ENCODE measurements at places on chromosomes 6 and 20.

GRCh38 chr20:37317316-37317715 lies 27.9 kb downstream of the MANBAL start:
- no peak for DNase-seq
- H3K4me1 ChIP-seq = peaks cover 37% of the 10 kb centered on the region
- H3K27me3 ChIP-seq = no peaks in the 10 kb centered on the region
- H3K4me3 ChIP-seq = no peak overlapping the region

- no peak overlapping the region for H3K4me3 ChIP-seq
- peak overlapping the region; percentile 38 for H3K27ac ChIP-seq
- H3K4me1 ChIP-seq = peaks cover 33% of the 10 kb centered on the region
- no peaks in the 10 kb centered on the region for H3K27me3 ChIP-seq
Measured at GRCh38 chr20:16475225-16475624, 98.0 kb downstream of the KIF16B start.

DNA sequence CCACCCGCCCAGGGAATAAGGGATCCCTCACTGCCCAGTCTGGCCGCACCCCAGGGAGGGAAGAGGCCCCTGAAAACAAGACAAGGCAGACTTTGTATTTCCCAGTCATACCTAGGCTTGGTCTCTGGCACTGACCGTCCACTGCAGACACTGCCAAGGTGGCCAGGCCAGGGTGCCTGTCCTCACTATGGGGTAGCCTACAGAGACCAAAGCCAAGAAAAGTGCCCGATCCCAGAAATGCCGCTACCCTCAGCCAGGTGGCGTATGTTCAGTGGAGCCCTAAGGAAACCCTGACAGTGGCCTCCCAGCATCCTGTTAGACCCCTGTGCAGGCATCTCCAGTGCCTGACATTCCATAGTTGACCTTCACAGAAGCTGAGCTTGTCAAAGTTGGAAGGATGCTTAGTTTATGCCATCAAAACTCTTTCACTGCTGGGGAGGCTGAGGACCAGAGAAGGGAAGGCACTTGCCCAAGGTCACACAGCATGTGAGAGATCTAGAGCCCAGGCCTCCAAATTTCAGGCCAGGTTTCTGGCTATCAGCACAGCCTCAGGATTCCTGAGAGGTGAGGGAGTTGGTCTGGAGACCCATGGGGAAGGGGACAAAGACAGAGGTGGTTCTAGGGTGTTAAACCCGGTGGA lies 2.5 kb downstream of the SCRT2 start:
- no peaks in the 10 kb centered on the region for H3K36me3 ChIP-seq
- no peak overlapping the region for H3K4me3 ChIP-seq
- peaks cover 41% of the 10 kb centered on the region for H3K27me3 ChIP-seq
- no peak overlapping the region for H3K27ac ChIP-seq

DNA sequence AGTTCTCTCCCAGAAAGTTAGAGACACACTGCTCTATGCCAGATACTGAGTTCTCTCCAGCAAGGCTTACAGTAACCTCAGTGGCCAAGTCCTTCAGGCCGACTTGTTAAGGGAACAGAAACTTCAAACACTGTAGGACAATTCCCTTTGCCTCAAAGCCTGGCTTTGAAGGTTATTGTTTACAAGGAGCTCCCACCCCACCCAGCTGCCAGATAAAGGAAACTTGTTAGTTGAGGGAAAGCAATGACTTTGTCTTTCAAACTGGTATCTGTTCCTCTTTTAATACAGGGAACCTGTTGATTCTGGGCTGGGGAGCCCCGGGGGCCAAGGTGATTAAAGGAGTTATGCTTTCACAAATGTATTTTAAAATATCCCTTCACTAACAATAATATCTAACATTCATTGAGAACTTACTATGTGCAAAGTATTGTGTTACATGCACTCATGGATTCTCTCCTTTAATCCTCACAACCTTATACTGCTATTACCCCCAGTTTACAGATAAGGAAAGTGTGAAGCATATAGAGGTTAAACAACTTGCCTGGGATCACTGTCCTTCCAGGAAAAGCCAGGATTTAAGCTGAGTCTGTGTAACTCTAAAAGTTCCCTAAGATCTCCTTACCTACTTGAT lies 27.6 kb upstream of the CDKN1A start:
- no peak for DNase-seq
- H3K27ac ChIP-seq = peak overlapping the region; percentile 29
- no peaks in the 10 kb centered on the region for H3K36me3 ChIP-seq
- no peak overlapping the region for H3K4me3 ChIP-seq

GRCh38 chr6:105041880-105042279 lies 85.0 kb downstream of the LIN28B start:
- H3K4me1 ChIP-seq = no peaks in the 10 kb centered on the region
- H3K4me3 ChIP-seq = no peak overlapping the region
- no peaks in the 10 kb centered on the region for H3K36me3 ChIP-seq
- H3K27ac ChIP-seq = peak overlapping the region; percentile 64

DNA sequence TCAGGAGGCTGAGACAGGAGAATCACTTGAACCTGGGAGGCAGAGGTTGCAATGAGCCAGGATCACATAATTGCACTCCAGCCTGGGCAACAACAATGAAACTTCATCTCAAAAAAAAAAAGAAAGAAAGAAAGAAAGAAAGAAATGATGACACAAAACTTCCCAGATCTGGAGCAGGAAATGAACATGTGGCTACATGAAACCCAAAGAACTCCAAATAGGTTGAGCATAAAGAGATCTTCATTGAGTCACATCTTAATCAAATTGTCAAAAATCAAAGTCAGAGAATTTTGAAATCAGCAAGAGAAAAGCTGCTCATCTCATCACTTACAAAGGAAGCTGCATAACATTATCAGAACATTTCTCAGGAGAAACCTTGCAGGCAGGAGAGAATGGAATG lies 247.0 kb downstream of the IBTK start:
- no peaks in the 10 kb centered on the region for H3K27me3 ChIP-seq
- DNase-seq = no peak
- no peak overlapping the region for H3K4me3 ChIP-seq
- H3K36me3 ChIP-seq = no peaks in the 10 kb centered on the region
- no peaks in the 10 kb centered on the region for H3K4me1 ChIP-seq

- peaks cover 3% of the 10 kb centered on the region for H3K36me3 ChIP-seq
- peak overlapping the region; percentile 64 for H3K27ac ChIP-seq
- DNase-seq = no peak
- no peak overlapping the region for H3K4me3 ChIP-seq
Measured at GRCh38 chr20:53579266-53579580, 14.4 kb downstream of the ZNF217 start.

GRCh38 chr6:43941174-43941573 lies 171.2 kb downstream of the VEGFA start:
- H3K27ac ChIP-seq = no peak overlapping the region
- H3K4me1 ChIP-seq = peaks cover 37% of the 10 kb centered on the region
- no peak for DNase-seq
- H3K4me3 ChIP-seq = no peak overlapping the region
- no peaks in the 10 kb centered on the region for H3K36me3 ChIP-seq

DNA sequence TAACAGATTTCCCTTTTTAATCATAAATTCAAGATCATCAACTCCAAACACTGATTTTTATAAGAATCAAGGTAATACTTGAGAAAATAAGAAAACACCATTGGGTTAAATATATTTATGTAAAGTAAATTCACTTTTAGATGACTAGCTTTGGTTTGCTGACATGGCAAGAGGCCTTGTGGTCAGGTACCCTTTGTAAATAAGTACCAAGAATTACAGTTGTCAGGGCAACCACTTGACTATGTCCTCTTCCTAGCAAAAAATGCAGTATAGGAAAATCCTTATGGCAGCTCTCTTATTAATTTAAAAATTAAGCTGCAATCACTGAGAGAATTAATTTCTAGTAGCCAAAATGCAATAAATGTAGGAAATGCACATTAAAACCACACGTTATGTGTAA lies 153.8 kb downstream of the INSM1 start:
- no peak overlapping the region for H3K4me3 ChIP-seq
- DNase-seq = no peak
- no peaks in the 10 kb centered on the region for H3K36me3 ChIP-seq
- no peak overlapping the region for H3K27ac ChIP-seq
- peaks cover 4% of the 10 kb centered on the region for H3K4me1 ChIP-seq

DNA sequence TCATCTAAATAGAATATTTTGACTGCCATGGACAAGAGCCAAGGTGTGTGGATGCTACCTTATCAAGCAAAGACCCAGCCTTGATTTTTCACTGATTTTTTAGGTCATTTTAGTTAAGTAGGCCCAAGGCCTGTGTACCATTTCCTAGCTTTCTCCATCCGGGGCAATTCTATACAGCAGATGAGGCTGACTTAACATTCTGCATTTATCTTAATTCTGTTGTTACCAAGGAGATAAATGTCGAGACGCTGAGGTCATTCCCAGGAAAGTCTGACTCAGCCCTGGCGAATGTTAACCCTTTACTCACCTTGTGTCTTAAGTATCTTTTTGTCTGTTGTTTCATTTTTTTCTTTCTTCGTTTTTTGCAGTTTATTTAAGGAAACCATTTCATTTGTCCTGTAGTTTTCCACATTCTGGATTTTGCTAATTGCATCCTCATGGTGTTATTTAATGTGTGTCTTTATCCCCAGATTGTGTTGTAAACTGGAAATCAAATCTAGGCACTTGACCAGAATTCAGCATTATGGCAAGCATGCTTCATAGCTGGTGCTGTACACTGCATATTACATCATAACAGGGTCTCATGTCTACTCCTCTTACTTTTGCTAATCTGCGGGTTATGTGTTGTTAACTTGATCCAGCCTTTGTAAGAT lies 277.0 kb downstream of the CDKAL1 start:
- H3K27ac ChIP-seq = peak overlapping the region; percentile 85
- peaks cover 5% of the 10 kb centered on the region for H3K4me1 ChIP-seq
- H3K36me3 ChIP-seq = no peaks in the 10 kb centered on the region
- no peak overlapping the region for H3K4me3 ChIP-seq

GRCh38 chr6:158631678-158632537 lies 12.6 kb downstream of the DYNLT1 start:
- H3K36me3 ChIP-seq = no peaks in the 10 kb centered on the region
- peak overlapping the region; percentile 76 for H3K27ac ChIP-seq
- peak; percentile 68 for DNase-seq
- peaks cover 11% of the 10 kb centered on the region for H3K4me1 ChIP-seq
- no peak overlapping the region for H3K4me3 ChIP-seq

DNA sequence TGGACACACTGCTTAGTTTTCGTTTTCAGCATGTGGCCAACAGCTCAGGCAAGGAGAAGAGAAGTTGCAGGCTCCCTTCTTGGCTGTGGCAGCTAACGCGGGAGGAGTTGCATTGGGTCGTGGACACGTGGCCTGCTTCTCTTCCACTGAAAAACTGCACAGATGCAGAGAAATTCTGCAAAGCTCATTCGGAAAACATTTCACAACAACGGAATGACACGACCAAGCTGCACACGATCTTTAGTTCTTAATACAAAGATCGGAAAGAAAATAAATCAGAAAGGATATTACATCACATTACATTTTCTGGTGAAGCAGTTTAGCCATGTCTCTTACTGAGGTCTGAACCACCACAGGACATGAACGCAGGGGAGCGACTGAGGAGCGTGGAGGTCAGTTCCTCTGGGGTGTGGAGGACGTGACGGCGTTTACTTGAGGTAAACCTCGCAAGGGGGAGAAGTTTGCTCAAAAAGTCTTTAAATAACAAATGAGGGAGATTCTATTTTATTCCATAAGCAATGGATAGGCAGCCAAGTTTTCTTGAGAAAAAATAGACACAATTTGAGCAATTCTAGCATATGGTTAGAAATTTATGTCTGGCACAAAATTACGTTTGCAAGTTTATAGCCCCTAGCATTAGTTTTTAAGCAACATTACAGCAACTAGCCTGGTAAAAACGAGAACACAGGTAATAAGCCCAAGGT lies 178.3 kb downstream of the THBS2 start:
- DNase-seq = peak; percentile 35
- H3K27me3 ChIP-seq = no peaks in the 10 kb centered on the region
- peak overlapping the region; percentile 43 for H3K27ac ChIP-seq
- H3K4me1 ChIP-seq = peaks cover 9% of the 10 kb centered on the region
- no peaks in the 10 kb centered on the region for H3K36me3 ChIP-seq

DNA sequence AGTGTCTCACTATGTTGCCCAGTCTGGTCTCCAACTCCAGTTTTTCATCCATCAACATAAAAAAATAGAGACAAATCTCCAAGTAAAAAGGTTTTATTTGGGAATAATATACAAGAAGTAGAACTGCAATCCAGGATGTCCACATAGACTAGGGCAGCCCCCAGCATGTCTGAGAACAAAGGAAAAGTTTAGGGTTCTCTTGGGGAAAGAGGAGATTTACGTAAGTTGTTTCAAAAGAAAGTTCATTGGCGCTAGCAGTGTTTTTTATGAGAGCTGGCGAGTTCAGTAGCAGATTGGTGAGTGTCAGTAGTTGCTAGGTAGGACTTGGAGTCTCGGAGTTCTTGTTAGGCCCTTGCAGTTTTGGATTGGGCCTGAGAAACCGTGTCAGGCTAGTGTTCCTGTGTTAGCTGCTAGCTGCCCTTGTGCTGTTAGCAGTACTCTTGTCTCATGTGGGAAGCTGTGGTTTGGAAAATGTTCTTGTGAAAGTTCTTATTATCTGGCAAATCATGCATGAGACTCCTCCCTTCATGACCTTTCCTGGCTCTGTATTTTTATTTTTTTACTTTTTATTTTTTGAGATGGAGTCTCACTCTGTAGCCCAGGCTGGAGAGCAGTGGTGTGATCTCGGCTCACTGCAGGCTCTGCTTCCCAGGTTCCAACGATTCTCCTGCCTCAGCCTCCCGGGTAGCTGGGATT lies 24.7 kb downstream of the TTLL9 start:
- H3K36me3 ChIP-seq = no peaks in the 10 kb centered on the region
- peak; percentile 60 for DNase-seq
- H3K4me1 ChIP-seq = no peaks in the 10 kb centered on the region
- no peak overlapping the region for H3K4me3 ChIP-seq
- H3K27me3 ChIP-seq = peaks cover 4% of the 10 kb centered on the region

DNA sequence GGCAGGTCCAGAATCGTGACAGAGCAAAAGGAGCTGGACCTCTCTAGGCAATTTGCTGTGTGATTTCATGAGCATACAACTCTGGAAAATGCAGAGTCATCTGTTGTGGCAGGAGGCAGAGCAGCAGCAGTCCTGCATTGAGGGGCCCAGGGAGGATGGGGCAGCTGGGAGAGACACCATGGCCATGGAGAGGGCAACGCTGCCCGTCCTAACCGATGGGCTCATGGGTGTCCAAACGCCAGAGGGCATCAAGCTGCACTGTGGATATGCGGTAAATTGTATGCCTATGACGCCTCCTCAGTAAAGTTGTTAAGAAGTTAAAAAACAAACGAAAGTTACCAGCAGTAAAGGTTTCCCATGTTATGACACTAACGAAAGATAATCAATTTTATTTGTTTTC lies 42.2 kb upstream of the DACT2 start:
- H3K27ac ChIP-seq = no peak overlapping the region
- DNase-seq = no peak
- no peaks in the 10 kb centered on the region for H3K4me1 ChIP-seq

DNA sequence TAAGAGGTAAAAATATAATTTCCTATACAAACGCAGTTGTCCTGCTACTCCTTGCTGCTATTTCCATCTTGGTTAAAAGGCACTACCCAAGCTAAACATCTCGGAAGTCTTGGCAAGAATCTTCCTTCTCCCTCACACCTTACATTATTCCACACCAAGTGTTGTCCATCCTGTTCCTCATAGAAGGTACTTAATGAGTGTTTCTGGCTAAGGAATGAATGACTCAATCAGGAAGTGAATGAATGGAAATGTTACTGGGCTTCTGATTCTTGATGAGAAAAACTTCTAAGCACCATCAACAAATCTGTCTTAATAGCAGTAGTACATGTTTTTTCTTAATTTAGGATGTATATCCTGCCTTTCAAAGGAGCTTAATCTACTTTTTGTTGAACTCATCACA lies 40.6 kb upstream of the RSPO3 start:
- no peaks in the 10 kb centered on the region for H3K36me3 ChIP-seq
- no peaks in the 10 kb centered on the region for H3K27me3 ChIP-seq
- no peak for DNase-seq
- H3K4me1 ChIP-seq = no peaks in the 10 kb centered on the region
- H3K4me3 ChIP-seq = no peak overlapping the region

- no peaks in the 10 kb centered on the region for H3K4me1 ChIP-seq
- no peak overlapping the region for H3K27ac ChIP-seq
- no peak overlapping the region for H3K4me3 ChIP-seq
- no peaks in the 10 kb centered on the region for H3K36me3 ChIP-seq
Measured at GRCh38 chr6:16921399-16922110, 160.3 kb upstream of the ATXN1 start.

All from hepatocyte (in vitro differentiated cells).